ENCODE measurements at places on chromosomes 13 and 19.

- no peak for DNase-seq
Measured at GRCh38 chr13:33015241-33015668, 968 bp upstream of the KL start.

DNA sequence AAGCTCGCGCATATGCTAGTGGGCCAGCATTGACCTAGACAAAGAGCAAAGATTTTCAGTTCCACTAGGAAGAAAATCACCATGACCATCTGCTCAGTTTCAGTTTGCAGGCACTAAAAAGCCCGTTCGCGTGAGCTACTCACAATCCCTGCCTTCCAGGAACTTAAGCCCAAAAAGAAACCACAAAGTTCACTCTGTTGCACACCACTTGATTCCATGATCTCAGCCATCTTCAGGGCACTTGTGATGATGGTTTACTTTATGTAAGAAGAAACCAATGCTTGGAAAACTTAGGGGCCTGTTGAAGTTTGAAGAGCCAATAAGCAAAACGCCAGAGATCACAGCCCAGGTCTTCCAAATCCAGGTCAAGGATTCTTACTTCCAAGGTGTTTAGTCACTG lies 45.0 kb upstream of the SLC15A1 start:
- no peak for DNase-seq

DNA sequence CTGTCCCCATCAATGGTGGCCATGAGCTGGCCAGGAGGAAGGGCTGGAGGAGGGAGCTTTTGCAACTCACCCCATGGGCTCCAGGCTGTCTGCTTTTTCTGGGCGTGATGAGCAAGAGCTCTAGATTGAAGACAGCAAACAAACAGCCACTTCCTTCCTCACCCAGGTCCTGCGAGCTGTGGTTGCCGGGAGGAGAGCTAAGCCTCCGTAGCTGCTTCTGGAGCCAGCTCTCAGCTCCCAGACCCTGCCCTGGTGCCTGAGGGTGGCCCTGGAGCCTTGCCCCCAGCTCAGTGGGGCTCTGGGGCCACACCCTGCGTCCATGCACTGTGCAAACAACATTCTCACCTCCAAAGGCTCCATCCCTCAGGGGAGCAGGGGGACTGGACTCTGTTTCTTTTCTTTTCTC lies 6.2 kb downstream of the MYO1F start:
- DNase-seq = no peak

DNA sequence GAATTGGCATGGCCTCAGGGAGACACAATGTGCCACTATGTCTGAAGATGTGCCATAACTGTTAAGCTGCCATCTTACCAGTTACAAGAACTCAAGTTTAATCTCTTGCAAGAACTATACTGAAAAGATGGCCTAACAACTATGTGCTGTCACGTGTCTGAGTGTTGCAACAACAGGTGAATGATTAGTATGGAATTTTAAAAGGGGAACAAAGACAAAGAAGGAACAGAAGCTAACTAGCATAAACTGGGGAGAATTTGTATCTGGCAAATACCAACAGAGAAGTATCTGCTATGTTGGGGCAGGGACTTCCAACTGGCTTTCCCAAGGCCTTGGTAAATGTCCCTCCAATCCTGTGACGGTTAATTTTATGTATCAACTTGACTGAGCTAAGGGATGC lies 11.5 kb upstream of the ACOD1 start:
- DNase-seq = no peak

DNA sequence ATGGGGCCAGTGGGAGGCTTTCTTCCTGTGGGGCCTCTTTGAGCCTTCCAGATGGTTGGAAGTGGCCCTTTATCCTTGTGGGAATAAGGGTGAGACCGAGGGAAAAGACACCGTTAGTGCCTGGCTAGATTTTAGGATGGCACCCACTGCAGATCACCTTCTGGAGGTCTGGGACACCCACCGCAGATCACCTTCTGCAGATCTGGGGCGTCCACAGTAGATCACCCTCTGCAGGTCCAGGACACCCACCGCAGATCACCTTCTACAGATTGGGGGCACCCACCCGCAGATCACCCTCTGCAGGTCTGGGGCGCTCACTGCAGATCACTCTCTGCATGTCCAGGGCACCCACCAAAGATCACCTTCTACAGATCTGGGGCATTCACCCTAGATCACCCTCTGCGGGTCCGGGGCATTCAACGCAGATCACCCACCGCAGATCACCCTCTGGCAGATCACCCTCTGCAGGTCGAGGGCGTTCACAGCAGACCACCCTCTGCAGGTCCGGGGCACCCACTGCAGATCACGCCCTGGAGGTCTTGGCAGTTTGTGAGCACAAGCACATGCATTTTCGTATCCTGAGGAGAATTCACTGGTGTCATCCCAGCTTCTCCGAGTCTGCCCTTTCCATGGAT lies 153.4 kb upstream of the TSHZ3 start:
- no peak for DNase-seq

DNA sequence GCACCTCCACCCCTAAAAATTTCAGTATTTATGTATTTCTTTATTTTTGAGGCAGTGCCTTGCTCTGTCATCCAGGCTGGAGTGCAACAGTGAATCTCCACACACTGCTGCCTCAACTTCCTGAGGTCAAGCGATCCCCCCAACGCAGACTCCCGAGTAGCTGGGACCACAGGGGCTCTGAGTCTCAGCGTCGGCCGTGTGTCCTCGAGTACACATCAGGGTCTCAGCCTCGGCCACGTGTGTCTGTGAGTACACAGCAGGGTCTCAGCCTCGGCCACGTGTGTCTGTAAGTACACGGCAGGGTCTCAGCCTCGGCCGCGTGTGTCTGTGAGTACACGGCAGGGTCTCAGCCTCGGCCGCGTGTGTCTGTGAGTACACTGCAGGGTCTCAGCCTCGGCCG lies 21.2 kb downstream of the C2CD4C start:
- no peak for DNase-seq

- DNase-seq = peak; percentile 20
Measured at GRCh38 chr13:50080203-50080910, 65.1 kb downstream of the KCNRG start.

DNA sequence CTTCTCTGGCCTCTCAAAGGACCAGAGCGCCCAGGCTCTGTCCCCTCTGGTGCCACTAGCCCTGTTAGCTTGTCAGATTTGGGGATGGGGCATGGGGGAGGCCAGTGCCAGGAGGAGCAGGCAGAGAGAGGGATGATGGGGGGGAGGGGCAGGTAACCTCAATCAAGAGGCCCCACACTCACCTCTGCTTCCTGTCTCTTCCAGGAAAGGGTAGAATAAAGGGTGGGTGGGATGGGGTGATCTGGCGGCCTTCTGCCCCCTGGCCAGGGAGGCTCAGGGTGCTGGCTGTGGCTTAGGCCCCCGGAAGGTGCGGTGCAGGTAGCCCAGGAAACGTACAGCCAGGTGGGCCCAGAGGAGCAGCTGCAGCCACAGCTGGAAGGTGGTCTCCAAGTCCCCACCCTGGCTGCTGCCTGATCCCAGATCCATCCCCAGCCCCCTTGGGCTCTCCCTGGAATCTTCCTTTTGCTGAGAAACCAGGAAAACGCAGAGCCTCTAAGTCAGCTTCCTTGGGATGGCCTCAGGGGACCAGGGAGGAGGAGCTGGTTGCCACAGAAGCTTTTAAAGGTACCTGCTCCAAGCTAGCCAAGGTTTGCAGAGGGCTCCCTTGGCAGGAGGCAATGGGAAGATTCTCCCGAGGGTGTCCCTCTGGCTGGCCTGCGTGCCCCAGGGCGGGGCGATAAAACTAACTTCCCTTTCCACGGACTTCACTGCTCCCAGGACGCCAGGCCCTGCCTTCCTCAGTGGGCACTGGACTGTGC lies 5.3 kb downstream of the PRKACA start:
- DNase-seq = no peak

DNA sequence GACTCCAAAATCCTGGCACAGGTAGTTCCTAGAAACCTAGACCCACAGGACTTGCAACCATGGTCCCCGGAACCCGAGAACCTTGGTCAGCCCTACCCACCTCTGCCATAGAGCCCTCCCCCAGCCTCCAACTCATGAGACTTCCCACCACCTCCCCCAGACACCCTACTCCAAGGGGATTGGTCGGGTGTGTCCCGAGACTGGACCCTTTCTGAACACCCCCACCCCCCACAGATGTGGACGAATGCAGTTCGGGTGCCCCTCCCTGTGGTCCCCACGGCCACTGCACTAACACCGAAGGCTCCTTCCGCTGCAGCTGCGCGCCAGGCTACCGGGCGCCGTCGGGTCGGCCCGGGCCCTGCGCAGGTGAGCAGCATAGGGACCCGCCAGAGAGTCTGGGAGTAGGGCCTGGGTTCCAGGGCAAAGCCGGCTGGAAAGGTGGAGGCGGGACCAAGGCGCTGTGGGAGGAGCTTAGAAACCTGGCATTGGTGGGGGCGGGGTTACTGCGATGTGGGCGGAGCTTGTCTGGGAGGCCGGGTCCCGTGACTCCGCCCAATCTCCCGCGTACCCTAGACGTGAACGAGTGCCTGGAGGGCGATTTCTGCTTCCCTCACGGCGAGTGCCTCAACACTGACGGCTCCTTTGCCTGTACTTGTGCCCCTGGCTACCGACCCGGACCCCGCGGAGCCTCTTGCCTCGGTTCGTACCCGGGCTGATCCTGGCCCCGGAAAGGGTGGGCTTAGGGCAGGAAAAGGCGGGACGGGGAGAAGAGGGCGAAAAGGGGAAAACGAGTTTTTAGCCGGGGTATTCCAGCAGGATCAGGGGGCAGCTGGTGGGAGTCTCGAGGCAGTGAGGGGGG lies 11.9 kb downstream of the LTBP4 start:
- DNase-seq = peak; percentile 80

DNA sequence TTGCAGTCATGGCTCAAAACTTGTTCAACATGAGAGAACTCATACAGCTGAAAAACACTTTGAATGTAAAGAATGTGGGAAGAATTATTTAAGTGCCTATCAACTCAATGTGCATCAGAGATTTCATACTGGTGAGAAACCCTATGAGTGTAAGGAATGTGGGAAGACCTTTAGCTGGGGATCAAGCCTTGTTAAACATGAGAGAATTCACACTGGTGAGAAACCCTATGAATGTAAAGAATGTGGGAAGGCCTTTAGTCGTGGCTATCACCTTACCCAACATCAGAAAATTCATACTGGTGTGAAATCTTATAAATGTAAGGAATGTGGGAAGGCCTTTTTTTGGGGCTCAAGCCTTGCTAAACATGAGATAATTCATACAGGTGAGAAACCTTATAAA lies 20.1 kb downstream of the ZNF283 start:
- DNase-seq = no peak

DNA sequence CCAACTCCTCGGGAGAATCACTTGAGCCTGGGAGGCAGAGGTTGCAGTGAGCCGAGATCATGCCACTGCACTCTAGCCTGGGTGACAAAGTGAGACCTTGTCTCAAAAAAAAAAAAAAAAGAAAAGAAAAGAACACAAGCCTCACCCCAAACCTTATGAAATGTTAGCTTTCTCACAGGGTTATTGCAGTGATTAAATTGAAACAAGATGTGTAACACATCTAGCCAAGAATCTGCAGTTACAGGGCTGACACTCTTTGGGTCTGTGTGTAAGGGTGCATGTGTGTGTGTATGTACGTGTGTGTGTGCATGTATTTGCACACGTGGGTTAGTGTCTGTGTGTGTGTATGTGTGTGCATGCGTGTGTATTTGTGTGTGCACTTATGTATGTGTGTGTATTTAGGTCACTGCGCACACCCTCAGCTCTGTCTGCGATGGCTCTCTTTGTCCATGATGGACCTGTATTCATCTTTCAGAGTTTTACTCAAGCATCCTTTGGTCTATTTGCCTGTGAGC lies 336.3 kb downstream of the UQCRFS1 start:
- no peak for DNase-seq

DNA sequence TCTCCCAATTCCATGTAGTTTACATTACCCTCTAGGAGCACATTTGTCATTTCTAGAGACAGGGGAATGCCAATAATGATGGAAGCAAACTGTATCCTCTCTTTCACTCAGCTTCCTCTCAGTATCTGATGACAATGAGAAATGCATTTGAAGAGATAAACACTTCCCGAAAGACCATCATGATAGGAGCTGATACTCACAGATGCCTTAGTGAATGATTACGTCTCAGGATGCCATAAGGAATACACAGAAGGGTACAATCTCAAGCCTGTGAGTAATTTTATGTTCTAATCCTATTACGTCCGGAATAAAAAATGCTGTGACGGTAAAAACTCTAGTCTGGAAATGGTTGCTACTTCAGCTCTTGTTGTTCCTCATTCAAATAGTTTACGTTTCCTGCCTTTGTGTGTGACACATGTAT lies 663.8 kb upstream of the MIR17HG start:
- no peak for DNase-seq

- DNase-seq = no peak
Measured at GRCh38 chr13:97948041-97948440, 5.4 kb upstream of the IPO5 start.

- DNase-seq = no peak
Measured at GRCh38 chr19:33564836-33565338, 43.3 kb upstream of the PEPD start.

- DNase-seq = no peak
Measured at GRCh38 chr13:42760951-42761350, 20.4 kb upstream of the FAM216B start.

DNA sequence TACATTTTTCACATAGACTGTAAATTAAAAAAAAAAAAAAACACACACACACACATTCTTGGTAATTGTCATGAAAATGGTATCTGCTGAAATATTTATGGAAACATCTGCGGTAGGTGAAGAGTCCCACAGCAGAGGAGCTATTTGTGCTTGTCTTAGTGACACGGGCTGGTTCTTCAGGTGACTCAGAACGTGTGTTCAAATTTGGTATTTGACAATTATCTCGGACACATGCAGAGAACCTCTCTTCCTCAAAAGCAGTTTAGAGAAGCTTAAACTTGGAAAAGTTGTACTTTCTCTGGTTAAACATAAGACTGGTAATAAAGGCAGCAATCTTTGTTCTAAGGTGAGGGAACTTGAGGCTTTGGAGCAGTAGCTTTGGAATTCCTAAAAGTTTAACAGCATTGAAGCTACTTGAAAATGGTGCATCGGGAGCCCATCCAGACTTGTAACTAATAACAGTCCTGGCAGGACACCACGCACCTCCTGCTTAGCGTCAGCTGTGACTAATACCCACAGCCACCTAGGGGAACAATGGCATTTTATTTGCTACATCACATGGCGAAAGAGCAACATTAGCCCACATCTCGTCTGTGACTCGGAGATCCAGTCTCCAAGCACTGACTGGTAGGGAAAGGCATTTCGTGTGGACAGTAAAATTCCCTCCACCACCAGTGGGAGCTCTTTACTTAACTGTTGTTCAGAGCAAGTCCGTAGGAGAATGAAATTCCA lies 1505.1 kb upstream of the SLC10A2 start:
- no peak for DNase-seq

DNA sequence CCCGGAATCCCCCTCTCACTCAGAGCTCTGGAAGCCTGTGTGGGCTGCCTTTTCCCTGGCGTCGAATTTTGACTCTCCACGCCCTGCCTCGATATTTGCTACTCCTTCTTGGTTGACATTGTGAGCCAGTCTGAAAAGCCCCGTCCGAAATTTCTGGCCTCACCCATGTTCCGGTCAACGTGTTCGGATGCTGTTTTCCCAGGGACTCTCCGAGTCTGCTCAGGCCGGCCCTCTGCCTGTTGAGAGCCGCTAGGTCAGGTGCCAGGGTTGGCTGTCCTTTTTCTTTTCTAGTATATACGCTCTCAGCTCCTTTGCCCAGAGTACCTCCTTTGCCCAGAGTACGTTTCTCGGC lies 6.8 kb upstream of the DGKH start:
- DNase-seq = no peak
